RWPE2 (cell line): ENCODE measurements at places on chromosomes 1 and 21.

- H3K27me3 ChIP-seq: no peaks in the 10 kb centered on the region
- H3K4me1 ChIP-seq: no peaks in the 10 kb centered on the region
- H3K36me3 ChIP-seq: no peaks in the 10 kb centered on the region
- DNase-seq: no peak
Observed at GRCh38 chr1:160577671-160578070, 1.6 kb downstream of the CD84 start.

DNA sequence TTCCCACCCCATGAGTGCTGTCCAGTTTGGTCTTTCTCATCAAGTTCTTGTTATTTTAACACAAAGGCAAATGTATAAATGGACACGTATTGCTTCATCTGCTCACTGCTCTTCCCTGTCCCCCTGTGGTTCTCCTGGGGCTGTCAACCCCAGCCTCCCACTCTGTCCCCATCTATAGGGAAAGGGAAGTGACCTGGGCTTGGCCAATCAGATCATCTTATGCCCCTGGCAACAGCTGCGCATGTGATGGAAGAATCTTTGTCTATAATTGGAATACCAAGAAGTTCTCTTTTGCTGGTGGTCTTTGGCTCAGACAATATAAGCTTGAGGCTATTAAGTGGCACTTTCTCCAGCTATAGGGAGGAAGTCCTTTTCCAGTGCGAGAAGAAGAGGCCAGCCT is 4.7 kb upstream of the CCSAP start:
- no peaks in the 10 kb centered on the region for H3K27me3 ChIP-seq
- no peaks in the 10 kb centered on the region for H3K36me3 ChIP-seq
- H3K4me3 ChIP-seq: no peak overlapping the region
- no peak overlapping the region for H3K27ac ChIP-seq
- no peak for DNase-seq
- no peaks in the 10 kb centered on the region for H3K4me1 ChIP-seq

GRCh38 chr1:1892079-1892762 is 1.3 kb upstream of the GNB1 start:
- H3K4me3 ChIP-seq: peak overlapping the region; percentile 99
- H3K36me3 ChIP-seq: peaks cover 10% of the 10 kb centered on the region
- DNase-seq: no peak

DNA sequence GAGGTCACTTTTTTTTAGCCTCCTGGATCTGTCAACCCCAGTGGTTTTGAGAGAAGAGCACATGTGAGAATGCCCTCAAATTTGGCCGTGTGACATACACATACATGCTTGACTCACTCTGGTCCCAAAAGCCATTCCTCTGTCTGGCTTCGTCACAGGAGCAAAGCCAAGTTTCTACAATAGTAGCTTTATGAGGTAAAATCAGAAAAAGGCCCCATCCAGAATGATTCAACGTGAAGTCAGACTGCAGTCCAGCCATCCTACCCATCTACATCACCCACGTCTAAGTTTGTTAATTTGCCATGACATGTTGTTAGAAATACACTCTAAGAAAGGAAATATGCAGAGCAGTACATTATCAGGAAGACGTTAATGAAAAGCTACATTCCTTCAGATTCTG is 245.2 kb downstream of the SDCCAG8 start:
- H3K4me1 ChIP-seq: no peaks in the 10 kb centered on the region
- H3K36me3 ChIP-seq: peaks cover 14% of the 10 kb centered on the region
- no peak for DNase-seq
- no peaks in the 10 kb centered on the region for H3K27me3 ChIP-seq

GRCh38 chr1:226457307-226457712 is 49.4 kb upstream of the PARP1 start:
- no peak overlapping the region for H3K4me3 ChIP-seq
- no peaks in the 10 kb centered on the region for H3K27me3 ChIP-seq
- H3K27ac ChIP-seq: no peak overlapping the region
- no peaks in the 10 kb centered on the region for H3K36me3 ChIP-seq

DNA sequence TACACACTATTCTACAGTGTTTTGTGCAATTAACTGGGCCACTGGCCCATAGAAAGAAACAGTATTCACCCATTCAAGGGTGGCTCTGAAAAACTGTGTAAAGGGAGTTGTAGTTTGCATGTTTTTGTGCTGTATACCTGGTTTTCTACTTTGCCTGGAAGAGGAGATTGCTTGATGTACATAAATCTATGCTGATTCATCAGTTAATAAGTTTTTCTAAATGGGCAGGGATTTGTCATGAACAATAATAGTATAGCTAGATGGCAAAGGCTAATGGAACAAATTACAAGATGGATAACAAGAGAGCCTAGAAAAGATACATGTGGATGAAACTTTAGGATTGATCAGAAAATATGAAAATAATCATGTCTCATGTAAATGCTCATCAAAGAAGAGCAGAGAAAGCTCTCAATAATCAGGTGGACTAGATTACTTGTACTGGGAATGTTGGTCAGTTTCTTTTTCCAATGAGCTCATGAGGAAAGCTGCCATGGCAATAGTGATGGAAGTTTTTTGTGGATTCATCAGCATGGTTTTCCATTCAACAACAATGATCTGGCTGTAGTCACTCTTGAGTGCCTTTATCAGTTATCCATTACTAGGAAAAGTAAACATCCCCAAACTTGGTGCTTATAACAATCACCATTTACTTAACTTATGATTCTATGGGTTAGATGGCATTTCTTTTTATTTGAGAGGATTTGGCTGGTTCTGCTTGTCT is 602.8 kb downstream of the BRINP3 start:
- no peak overlapping the region for H3K27ac ChIP-seq
- no peak for DNase-seq
- H3K4me1 ChIP-seq: no peaks in the 10 kb centered on the region
- H3K27me3 ChIP-seq: no peaks in the 10 kb centered on the region

DNA sequence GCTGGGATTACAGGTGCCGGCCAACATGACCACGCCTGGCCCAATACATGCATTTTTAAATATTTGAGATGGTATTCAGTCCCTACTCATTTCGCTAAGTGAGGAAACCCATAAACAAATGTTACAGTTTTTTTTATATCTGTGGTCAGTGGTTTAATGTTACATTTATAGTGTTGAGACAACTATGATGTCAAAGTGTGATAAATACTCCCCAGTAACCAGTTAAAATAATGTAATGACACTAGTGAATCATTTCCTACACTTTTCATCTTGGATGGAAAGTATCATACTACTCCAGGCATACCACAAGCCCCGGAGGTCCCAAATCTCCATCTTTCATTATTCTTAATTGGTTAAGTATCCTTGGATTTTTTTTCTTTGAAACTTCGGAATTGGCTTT is 87.5 kb upstream of the KIF26B start:
- no peaks in the 10 kb centered on the region for H3K4me1 ChIP-seq
- no peaks in the 10 kb centered on the region for H3K36me3 ChIP-seq
- no peaks in the 10 kb centered on the region for H3K27me3 ChIP-seq
- H3K4me3 ChIP-seq: no peak overlapping the region

DNA sequence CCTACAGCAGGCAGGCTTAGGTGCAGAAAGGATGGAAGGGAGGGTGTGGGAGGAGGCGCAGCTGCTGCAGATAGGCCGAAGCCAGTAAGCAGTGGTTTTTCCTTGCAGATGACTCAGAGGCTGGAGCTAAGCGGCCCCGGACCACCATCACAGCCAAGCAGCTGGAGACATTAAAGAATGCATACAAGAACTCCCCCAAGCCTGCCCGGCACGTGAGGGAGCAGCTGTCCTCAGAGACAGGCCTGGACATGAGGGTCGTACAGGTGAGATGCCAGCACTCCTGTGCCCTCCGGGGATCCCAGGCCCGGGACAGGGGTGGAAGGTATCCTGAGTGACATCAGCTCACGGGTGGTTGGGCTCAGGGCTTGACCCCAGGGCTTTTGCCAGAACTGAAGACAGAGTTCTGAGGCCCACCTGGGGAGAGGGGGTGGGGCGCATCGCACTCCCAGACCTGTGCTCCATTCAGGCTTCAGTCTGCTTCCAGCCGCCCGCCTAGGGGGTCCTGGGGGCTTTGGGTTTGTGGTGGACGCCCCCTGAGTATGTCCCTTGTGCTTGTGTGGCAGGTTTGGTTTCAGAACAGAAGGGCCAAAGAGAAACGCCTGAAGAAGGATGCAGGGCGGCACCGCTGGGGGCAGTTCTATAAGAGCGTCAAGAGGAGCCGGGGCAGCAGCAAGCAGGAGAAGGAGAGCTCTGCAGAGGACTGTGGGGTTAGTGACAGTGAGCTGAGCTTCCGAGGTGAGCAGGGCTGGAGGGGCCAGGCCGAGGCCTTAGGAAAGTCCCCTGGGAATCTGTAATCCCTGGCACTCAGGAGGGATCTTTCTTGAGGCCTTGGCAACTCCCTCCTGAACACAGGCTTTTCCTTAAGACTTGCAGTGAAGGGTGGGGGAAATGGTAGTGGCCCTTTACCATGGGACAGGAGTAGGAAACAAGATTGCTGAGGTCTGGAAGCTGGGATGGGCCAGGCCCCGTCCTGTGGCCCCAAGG is 41.5 kb downstream of the LHX4 start:
- no peak for DNase-seq
- no peaks in the 10 kb centered on the region for H3K36me3 ChIP-seq
- no peaks in the 10 kb centered on the region for H3K27me3 ChIP-seq
- no peak overlapping the region for H3K27ac ChIP-seq
- no peak overlapping the region for H3K4me3 ChIP-seq
- H3K4me1 ChIP-seq: no peaks in the 10 kb centered on the region

DNA sequence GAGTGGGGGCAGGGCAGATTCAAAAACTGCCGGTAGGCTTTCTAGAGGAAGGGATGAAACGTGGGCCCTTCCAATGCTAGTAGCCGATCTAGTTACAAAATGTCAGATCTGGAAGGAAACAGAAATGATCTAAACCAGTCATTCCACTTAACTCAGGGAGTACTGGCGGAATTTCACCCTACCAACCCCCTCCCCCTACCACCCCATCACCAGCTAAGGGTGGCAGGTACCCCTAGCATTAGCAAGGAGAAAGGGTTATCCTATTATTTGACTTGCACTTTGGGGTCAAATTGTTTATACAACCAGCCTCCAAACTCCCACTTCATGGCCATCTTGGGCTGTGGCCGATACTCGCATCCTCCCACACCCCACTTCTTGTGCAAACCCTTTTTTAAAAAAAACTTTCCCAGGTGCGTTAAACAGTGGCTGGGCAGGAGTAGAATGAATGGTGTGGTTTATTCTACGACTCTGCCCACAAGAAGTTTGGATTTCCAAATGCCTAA is 644 bp upstream of the MRPL24 start:
- no peaks in the 10 kb centered on the region for H3K27me3 ChIP-seq
- H3K4me3 ChIP-seq: no peak overlapping the region
- peaks cover 5% of the 10 kb centered on the region for H3K4me1 ChIP-seq
- peaks cover 55% of the 10 kb centered on the region for H3K36me3 ChIP-seq
- no peak for DNase-seq

GRCh38 chr1:24294716-24295371 is 24.3 kb upstream of the GRHL3 start:
- no peaks in the 10 kb centered on the region for H3K36me3 ChIP-seq
- peak overlapping the region; percentile 99 for H3K27ac ChIP-seq
- H3K4me1 ChIP-seq: peaks cover 43% of the 10 kb centered on the region
- H3K4me3 ChIP-seq: no peak overlapping the region

GRCh38 chr1:35298464-35298863 is 30.0 kb downstream of the ZMYM4 start:
- H3K36me3 ChIP-seq: peaks cover 18% of the 10 kb centered on the region
- no peak overlapping the region for H3K4me3 ChIP-seq

DNA sequence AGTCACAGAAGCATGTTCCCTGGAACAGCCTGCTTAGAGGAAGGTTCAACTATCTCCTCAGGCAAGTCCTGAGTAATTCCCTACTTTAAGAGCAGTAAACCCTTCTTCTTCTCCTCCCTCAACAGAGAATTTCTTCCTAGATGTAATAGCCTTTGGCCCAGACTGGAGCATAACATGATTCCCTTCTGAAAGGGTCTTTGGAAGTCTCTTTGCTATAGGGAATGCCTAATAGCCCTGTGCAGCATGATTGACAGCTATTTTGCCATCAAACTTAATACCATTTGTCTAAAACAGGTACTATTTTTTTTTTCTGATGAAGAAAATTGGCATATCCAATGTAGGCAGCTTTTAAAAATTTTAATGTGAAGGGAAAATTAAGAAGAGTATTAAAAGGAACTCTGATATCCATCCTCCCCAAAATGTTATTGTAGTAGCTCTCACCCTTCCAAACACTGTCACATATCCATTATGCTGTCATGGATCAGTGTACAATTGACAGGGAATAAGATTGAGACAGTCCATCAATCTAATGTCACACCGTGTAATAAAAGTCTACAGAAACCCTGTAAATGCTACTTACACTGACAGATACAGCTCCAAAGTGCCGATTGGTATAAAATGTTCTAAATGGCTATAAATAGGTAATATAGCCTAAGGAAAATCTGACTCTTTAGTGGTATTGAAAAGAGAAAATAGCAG is 884.6 kb downstream of the TTLL7 start:
- H3K36me3 ChIP-seq: no peaks in the 10 kb centered on the region
- no peak for DNase-seq
- no peaks in the 10 kb centered on the region for H3K4me1 ChIP-seq
- no peak overlapping the region for H3K4me3 ChIP-seq

DNA sequence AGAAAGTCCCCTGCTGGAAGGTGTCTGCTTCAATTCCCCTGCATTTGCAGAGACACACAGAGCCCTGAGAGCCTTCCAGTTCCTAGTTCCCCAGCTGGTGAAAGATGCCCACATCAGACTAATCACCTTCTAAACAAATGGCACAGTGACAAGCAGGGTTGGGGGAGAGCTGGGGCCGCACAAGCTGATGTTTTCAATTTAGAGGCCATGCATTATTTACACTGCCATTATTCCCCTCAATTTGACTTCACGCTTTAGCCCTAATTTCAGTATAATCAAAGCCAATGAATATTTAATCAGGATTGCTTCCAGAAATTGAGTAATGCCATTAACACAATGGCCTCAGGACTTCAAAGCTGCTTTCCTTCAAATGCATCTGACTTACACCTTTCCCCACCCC is 81.5 kb downstream of the BEND5 start:
- DNase-seq: no peak
- H3K4me3 ChIP-seq: no peak overlapping the region
- H3K4me1 ChIP-seq: no peaks in the 10 kb centered on the region
- H3K27ac ChIP-seq: no peak overlapping the region

- H3K27me3 ChIP-seq: no peaks in the 10 kb centered on the region
- H3K4me3 ChIP-seq: no peak overlapping the region
- peak overlapping the region; percentile 57 for H3K27ac ChIP-seq
- no peak for DNase-seq
- H3K4me1 ChIP-seq: peaks cover 22% of the 10 kb centered on the region
- peaks cover 81% of the 10 kb centered on the region for H3K36me3 ChIP-seq
Observed at GRCh38 chr1:151312411-151312810, 14.8 kb downstream of the PI4KB start.

DNA sequence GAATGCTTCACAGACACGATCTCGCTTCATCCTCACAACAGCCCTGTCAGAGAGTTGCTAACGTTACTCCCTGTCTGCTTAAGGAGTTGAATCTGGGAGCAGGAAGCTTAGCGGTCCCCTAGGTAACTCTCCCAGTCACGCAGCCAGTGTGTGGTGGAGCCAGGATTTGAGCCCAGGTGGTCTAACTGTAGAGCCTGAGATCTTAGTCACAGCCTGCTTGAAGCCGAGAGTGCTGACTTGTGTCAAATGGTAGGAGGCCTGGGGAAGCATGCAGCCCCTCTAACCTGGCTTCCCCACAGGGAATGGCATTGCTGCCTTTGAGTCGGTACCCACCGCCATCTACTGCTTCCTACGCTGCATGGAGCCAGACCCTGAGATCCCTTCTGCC is 4.1 kb downstream of the ADPRS start:
- no peak for DNase-seq
- no peak overlapping the region for H3K4me3 ChIP-seq
- no peaks in the 10 kb centered on the region for H3K27me3 ChIP-seq
- H3K36me3 ChIP-seq: peaks cover 40% of the 10 kb centered on the region
- H3K27ac ChIP-seq: no peak overlapping the region

- DNase-seq: no peak
- H3K27ac ChIP-seq: no peak overlapping the region
- no peaks in the 10 kb centered on the region for H3K4me1 ChIP-seq
- no peaks in the 10 kb centered on the region for H3K36me3 ChIP-seq
- H3K27me3 ChIP-seq: peaks cover 39% of the 10 kb centered on the region
Observed at GRCh38 chr1:175861626-175862367, 118.4 kb upstream of the TNR start.
